Activated naive CD4-positive, alpha-beta T cell treated with Interleukin-2 at 50 U/mL for 16 hours (primary cell): ENCODE measurements at places on chromosomes 13 and 19.

GRCh38 chr19:40407714-40408597, 5.2 kb downstream of the PRX start:
- DNase-seq, result no peak

GRCh38 chr19:6199240-6199994, 64.0 kb downstream of the ACSBG2 start:
- peak; percentile 99 for DNase-seq

DNA sequence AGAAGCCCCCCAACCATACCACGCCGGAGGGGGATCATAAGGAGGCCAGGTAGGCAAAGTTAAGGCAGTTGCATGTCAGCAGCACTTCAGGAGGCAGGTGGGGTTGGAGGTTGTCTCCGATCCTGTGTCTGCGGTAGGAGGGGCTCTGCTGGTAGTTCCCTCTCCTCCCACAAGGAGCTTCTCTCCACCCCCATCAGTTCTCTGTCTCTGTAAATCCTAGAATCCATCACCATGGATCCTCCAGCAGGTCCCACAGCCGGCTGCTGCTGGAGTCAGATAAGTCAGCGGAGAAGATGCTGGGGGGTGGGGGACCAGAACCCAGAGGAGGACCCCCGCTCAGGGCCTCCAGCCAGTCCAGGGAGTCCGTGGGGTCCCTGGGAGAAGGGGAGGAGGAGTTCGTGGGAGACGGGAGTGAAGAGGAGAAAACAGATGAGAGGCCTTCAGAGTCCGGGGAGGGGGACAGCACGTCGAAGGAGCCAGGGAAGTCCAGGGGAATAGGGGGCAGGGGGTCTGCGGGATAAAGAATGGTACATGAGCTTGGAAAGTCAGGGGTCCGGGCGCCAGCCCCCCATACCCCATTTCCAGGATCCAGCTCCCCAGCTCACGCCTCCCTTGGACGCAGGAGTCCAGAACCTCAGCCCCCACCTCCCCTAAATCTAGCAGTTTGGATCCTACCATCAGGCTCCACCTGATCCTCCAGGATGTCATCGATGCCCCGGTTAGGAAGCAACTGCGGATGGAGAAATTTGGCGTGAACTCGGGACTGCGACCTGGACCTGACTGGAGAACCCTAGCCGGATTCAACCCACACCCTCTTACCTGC, 6.3 kb downstream of the MAMSTR start:
- no peak for DNase-seq

- DNase-seq, result peak; percentile 44
Measured at GRCh38 chr19:19538061-19538784, at the start of gene CILP2. Gene CILP2, plus strand, starts transcription at chr19:19538265. Its CDS starts 85 bp downstream, at chr19:19538350.

GRCh38 chr13:75738841-75739240, 102.7 kb downstream of the LMO7 start:
- no peak for DNase-seq

DNA sequence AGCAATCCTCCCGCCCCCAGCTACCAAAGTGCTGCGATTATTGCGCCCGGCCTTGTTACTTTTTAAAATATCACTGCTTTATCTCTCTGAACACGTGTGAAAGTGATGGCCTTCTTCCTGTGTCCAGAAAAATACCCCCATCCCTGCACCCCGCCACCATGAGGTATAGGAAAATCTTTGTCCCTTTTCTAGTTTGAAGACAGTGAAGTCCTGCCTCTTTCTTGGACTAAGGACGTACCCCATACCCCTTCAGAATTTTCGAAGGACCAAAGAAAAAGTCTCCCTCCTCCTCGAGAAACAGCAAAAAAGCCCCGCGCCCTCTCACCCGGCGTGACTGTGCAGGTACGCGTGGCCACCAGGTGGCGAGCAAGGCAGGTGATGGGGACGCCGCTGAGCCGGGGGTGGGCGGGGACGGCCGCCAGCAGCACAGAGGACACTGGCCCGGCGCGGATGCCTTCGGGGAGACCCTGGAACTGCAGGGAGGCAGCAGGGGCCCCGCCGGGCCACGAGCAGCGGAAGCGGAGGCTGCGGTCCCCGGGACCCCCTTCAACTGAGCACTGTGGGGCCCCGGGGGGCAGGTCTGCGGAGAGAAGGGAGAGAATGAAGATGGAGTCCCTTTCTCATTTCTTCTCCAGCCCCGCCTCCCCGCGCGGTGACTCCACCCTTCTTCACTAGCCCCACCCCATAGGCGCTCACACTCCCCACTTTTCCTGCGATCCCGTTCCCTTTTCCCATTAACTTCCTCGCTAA, 3.2 kb downstream of the VSIG10L start:
- DNase-seq, result peak; percentile 89

GRCh38 chr13:99197117-99197651, 3.5 kb upstream of the UBAC2 start:
- no peak for DNase-seq

DNA sequence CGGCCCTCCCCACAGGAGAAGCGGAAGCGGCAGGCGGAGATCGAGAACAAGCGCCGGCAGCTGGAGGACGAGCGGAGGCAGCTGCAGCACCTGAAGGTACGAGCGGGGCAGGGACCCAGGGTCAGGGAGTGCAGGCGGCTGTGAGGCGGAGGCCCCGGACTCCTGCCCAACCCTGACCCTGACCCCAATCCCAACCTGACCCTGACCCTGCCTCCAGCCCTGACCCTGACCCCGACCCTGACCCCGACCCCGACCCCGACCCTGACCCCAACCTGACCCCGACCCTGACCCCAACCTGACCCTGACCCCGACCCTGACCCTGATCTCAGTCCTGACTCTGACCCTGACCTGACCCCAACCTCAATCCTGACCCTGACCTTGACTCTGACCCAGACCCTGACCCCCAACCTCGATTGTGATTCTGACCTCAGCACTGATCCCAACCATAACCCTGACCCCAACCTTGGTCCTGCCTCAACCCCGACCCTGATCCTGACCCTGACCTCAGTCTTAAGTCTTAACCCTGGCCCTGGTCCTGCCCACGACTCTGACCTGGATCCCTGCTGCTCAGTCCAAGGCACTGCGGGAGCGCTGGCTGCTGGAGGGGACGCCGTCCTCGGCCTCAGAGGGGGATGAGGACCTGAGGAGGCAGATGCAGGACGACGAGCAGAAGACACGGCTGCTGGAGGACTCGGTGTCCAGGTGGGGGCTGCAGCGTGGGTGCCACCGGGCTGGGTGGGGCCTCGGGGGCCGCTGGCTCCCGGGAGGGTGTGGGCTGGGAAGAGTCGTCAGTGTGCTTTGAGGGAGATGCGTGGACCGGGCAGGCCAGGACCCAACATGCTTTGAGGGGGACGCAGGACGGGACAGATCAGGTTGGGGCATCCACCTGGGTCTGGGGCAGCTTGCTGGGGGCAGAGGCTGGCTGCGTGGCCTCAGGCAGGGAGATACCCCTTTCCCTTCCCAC, 18.5 kb downstream of the PALM start:
- DNase-seq, result no peak

GRCh38 chr13:79722885-79723445, 242.0 kb downstream of the NDFIP2 start:
- no peak for DNase-seq

- DNase-seq, result no peak
Measured at GRCh38 chr13:31311921-31312320, 112.1 kb downstream of the B3GLCT start.

DNA sequence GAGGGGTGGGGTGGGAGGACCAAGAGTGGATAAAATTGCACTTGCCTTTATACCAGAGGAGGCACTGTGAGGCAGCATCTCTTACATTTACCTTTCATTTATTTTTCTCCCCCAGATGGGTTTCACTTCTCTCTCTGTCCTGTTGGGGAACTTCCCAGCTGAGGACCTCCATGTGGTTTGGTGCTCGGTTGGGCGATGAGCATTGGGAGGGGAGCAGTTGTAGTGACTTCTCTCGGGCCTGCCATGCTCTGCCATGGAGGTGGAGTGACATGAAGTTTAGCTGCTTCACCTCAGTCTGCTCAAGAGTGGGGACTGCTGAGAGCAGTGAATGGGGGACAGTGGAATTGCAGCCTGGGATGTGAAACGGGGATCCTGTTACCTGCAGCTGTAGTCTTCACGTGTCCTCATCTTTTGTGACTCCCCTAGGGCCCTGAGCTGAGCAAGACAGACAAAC, 23.1 kb upstream of the CXCL17 start:
- no peak for DNase-seq

GRCh38 chr13:54573186-54573585, 1544.6 kb downstream of the OLFM4 start:
- no peak for DNase-seq

- DNase-seq, result no peak
Measured at GRCh38 chr13:58933475-58933874, 1230.3 kb downstream of the DIAPH3 start.

DNA sequence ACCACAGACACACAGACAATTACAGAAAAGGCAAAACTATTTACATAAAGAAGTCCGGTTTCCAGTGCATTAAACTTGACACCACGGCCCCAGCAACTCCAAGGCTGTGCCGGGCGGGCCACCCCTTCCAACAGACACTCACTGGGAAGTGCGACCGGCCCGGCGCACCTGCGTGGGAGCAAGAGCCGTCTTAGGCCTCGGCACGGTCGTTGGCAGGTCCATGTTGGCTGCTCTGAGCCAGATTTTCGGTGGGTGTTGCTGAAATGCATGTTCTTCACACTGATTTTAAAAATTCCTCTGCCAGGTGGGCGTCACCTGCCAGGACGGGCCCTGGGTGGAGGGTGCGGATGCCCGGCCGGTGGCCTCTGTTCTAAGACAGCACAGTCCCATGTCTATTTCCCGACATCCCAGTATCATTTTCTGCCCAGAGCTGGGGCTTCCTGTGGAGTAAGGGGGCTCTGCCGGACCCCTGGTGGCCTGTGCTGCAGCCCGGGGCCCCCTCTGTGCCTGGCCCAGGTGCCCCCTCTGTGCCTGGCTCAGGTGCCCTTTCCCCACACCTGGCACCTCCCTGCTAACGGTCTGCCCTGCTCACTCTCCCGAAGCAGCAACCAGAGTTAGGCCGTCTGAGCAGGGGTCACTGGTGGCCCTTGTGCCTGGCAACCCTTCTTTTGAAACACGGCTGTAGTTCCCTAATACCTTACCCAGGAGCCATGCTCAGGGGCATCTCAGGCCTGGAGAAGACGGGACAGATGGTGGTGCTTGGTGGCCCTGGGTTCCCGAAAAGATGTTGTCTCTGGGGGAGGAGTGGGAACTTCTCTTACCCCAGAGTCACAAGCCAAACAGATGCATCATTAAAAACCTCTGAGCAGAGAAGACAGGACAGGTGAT, 9.2 kb downstream of the TMEM255B start:
- no peak for DNase-seq

DNA sequence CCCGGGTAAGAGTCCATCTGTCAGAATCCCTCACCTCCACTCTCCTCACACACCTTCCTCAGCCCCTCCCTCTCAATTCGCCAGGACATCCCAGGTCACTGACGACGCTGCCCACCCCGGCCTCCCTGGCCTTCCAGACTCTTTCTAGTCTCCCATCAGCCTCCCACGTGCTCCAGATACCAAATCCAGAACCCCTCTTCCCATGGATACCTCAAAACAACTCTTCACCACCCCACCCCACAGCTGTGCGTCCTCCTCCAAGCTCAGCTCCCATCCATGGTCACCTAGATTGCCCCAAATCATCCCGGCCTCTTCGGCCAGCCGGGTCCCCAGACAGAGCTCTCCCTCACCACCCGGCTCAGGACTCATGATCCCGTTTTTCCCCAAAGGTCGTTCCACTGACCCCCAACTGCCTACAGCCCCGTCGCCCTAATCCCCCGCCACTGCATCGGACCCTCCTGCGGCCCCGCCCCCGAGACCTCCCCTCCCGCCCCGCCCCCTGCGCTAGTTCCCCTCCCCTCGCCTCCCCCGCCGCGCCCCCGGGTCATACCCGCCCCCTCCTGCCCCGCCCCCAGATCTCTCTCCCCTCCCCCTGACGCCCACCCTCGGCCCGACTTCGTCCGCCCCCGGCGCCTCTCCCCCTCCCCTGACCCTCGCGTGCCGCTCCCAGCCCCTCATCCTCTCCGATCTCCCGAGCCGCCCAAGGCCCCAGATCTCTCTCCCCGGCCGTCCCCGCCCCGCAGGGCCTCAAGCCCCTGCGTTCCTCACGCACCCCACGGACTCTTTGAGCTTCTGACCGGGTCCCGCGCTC, 546 bp downstream of the UBXN6 start:
- no peak for DNase-seq

GRCh38 chr19:47529018-47529742, 14.3 kb upstream of the NAPA start:
- no peak for DNase-seq

- peak; percentile 95 for DNase-seq
Measured at GRCh38 chr13:25301347-25302113, at the start of gene NUP58. Gene NUP58, plus strand, starts transcription at chr13:25301625. Its CDS starts 149 bp downstream, at chr13:25301774.

GRCh38 chr19:5627395-5627904, 4.6 kb downstream of the SAFB start:
- peak; percentile 15 for DNase-seq

DNA sequence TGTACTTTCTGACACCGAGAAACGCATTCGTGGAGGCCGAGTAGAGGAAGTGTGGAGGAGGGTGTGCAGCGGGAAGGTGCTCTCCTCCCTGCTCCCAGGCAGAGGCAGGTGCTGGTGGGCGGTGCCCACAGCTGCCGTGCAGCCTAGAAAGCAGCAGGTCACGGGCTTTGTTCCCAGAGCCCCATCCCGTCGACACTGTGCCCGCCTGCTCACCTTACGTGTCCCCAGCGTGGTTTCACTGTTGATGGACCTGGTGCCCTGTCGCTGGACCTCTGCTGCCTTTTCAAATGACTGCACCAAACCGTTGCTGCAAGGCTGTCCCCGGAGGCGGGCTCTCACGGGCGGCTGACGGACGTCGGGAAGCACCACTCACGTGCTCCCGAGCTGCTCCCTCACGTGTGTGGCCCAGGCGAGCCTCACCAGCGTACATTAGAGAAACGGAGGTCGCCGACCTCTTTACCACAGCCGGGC, 20.8 kb downstream of the PLEKHJ1 start:
- DNase-seq, result peak; percentile 34

DNA sequence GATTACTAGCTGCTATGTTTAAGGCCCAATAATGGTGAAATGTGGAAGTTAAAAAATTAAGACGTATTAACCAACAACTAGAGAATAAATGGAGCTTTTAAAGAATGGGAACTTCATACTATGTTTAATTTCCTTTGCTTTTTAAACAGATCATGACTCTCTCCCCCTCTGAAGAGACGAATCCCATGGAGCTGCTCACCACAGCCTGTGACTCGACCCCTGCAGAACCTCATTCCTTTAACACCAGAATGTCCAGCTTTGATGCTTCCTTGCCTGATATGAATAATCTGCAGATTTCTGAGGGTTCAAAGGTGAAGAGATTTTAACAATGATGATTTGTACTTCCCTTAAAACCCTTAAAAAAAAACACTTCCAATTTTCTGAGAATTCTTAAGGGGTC, 53.0 kb downstream of the ZAR1L start:
- DNase-seq, result no peak

DNA sequence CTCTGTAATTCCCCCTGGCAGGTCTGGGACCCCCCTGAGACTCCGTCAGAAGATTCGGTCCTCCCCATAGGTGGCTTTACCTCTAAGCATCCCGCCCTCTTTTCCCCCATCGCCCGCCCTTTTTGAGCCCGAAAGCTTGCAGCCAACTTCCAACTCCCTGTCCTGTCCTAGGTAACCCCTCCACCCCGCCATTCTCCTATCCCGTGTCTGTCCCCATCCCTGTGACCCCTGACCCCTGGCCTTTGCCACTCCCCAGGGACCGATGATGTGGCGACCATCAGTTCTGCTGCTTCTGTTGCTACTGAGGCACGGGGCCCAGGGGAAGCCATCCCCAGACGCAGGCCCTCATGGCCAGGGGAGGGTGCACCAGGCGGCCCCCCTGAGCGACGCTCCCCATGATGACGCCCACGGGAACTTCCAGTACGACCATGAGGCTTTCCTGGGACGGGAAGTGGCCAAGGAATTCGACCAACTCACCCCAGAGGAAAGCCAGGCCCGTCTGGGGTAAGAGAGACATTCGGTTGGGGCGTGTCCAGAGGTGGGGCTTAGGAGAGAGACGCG, 488 bp downstream of the RCN3 start:
- DNase-seq, result no peak
